Frontal cortex (tissue), 4 donors: ENCODE measurements at places on chromosomes 13 and 19. TPM values are rescaled to one million over a fixed set of nuclear protein-coding genes. Genes with fewer than 3 reads are reported as not detected.

Gene PEG3
- total RNA-seq: 49.7 TPM

DNA sequence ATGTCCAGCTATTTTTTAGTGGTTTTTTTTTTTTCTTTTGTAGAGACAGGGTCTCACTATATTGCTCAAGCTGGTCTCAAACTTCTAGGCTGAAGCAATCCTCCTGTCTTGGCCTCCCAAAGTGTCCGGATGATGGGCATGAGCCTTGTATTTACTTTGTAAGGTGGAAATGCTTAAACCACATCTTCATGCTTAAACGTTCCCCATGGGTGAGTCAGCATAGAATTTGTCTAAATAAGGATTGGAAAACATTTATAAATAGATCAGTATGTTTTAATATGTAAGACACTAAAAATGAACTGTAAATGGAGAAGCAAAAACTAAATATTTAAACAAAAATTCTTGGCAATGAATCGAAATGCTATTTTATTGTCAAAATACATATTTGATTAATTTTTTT, 698.0 kb downstream of the PCDH9 start:
- no peak for DNase-seq

GRCh38 chr13:19650742-19651141, 17.3 kb downstream of the MPHOSPH8 start:
- DNase-seq: no peak

GRCh38 chr19:5960005-5961001, 17.6 kb downstream of the RANBP3 start:
- no peak for DNase-seq

DNA sequence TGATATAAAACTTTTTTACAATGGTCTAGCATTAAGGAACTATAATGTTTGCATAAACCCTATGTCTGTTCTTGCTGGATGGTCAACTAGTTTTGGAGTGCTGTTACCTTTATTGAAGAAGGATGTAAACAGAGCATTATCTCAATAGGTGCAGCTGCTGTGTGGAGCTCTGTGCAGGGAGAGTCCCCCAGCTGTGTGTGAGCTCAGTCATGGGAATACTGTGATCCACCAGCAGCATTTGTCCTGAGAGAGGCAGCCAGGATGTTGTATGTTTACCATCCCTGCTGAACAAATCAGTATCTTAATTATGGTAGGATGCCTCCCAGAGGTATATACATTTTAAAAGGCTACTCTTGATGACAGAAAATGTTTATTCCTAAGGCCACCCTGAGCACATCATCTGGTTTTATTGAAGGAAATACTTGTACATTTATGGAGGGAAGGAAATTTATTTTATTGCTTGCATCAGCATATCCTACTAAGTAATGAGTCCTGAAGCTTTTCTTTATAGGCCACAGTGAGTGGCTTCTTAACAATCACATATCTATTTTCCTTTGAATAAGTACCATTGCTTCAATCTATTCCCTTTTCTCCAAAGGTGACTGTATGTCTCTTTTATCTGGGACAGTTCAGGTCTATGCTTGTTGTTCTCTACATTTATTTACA, 11.7 kb downstream of the RAP2A start:
- no peak for DNase-seq

Gene ZNF665
- 6.1 TPM for total RNA-seq

- no peak for DNase-seq
Observed at GRCh38 chr13:29865934-29866333, 15.5 kb upstream of the UBL3 start.

- no peak for DNase-seq
Observed at GRCh38 chr13:33745370-33746324, 72.3 kb upstream of the RFC3 start.

Gene CALR3
- total RNA-seq: not detected

DNA sequence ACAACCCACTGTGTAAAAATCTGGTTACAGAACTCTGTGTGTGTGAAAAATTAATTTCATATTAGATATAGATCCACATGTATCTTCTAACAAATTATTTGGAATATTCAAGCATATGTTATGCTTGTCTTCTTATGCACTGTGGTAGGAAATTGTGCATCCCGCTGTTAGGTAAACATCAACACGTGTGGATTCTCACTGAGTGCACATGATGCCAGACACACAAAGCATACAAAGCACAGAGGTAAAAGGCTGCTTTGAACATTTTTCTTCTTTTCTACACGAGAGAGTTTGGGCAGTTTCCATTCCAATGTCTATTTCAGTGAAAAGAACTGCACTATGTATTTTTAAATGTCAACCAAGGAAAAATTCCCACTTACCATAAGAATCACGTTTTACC, 354.9 kb downstream of the PCDH9 start:
- no peak for DNase-seq
